SW 1271 (cell line): ENCODE measurements at places on chromosomes 7 and 10.

- DNase-seq = no peak
Observed at GRCh38 chr7:122628651-122629411, 70.1 kb downstream of the RNF133 start.

- no peak for DNase-seq
Observed at GRCh38 chr7:130022115-130022514, 29.1 kb downstream of the ZC3HC1 start.

DNA sequence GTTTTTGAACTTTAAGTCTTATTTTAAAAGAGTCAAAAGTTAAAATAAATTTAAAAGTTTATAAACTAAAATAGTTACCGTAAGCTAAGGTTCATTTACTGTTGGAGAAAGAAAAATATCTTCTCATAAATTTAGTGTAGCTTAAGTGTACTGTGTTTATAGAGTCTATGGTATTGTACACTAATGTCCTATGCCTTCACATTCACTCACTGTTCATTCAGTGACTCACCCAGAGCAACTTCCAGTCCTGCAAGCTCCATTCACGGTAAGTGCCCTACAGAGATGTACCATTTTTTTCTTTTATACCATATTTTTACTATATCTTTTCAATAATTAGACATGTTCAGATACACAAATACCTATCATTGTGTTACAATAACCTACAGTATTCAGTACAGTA, 97.6 kb downstream of the PTN start:
- no peak for DNase-seq

DNA sequence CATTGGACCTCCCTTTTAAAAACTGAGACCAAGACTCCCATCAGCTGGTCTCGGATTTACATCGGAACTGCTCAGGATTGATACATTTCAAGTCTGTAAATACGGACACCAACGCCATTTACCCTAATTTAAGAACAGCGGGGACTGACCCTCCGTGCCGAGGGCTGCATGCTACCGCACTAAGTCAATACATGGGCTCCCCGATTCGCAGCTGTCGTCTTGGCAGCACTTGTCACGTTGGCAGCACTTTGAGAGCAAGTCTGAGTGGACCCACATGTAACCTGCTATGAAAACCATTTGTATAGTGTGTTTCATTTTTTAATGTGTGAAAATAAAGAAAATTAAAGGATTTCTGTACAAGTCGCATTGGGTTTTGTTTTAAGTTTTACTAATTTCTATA, 83.4 kb downstream of the EZH2 start:
- DNase-seq = no peak

GRCh38 chr10:71696628-71697326, 22.8 kb downstream of the C10orf105 start:
- DNase-seq = no peak

DNA sequence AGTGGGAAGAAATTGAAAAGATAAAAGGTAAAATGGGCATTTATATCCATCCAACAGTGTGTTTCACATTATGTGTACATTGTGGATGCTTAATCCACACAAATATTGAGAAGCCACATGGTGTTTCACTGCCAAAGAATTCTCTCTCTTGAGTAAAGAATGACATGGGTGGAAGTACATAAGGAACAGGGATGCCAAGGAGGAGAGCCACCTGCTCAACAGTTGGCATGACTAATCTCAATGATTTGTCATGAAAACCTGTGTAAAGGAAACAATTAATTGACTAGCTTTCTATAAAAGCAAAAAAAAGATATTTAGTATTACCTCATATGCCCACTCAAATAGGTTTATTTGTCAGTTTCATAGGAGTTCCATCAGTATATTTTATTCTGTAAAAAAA, 43.1 kb downstream of the MAGI2 start:
- DNase-seq = no peak

DNA sequence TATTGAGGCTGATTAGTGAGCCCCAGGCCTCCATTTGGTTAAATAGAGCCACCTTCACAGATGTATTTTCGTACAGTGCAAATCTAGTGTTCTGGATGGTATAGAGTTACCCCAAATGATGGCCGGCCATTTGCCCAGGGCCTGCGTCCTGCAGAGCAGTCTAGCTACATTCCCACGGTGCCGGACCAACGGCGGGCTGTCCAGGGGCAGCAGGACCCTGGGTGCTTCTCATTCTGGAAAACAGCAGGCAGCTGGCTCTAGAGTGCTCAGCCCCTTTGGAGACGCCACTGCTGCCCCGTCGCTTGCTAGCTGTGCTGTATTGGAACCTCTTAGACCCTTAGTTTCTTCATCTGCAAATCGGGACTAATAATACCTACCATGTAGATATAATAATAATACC, 149.1 kb downstream of the RGS10 start:
- no peak for DNase-seq

- no peak for DNase-seq
Observed at GRCh38 chr10:124267231-124267885, 151.4 kb downstream of the OAT start.
